OCI-M1 (cell line): ENCODE measurements at places on chromosomes 1 and 21.

DNA sequence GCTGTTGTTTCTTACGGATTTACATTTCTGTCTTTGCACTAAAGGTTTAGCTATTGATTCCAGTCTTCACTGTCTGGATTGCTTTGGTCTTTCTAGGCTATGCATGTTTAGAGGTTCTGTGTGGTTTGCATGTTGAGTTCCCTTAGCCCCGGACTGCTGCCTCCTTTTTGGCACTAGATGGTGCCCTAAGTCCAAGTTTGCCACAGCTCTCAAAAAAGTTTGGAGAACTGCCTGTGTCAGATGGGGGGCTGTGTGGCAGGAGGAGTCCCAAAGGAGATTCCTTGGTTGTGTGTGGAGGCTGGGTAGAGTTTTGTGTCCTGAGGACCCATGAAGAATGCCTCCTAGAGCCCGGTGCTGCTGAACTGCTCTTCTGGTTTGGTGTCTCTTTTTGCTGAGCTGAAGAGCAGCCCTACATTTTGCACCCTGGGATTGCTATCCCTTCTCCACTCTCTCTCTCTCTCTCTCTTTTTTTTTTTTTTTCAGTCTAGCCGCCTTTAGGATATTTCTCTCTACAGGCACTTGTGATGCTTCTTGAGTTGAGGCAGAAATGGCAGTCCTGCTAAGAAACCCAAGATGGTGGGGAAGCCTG is 74.4 kb downstream of the PTGS2 start:
- DNase-seq = peak; percentile 83

- DNase-seq = no peak
Measured at GRCh38 chr1:54710434-54710833, 5.2 kb upstream of the TTC4 start.

- DNase-seq = no peak
Measured at GRCh38 chr1:233364026-233364425, 36.5 kb downstream of the MAP3K21 start.

DNA sequence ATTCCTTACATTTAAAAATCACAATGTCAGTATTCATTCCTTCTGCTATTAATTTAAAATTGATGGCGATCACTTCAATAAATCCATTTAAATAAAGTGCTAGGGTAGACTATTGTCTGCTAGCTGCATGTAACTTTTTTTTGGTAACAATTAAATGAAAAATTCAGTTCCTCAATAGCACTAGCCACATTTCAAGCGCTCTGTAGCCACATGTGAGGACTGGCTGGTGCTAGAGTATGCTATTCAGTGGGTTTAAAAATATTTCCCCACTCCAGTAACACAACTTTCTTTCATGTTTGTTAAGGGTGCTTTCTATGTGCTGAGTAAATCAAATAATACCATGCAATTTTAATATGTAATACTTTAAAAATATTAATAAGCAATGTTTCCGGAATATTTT is 108.2 kb downstream of the LTN1 start:
- DNase-seq = peak; percentile 81
